ENCODE measurements at places on chromosomes 7 and 10. TPM values are rescaled to one million over a fixed set of nuclear protein-coding genes. Genes with fewer than 3 reads are reported as not detected.
A peak's percentile ranks its signal among the peaks of the same experiment; 100 is the strongest.

DNA sequence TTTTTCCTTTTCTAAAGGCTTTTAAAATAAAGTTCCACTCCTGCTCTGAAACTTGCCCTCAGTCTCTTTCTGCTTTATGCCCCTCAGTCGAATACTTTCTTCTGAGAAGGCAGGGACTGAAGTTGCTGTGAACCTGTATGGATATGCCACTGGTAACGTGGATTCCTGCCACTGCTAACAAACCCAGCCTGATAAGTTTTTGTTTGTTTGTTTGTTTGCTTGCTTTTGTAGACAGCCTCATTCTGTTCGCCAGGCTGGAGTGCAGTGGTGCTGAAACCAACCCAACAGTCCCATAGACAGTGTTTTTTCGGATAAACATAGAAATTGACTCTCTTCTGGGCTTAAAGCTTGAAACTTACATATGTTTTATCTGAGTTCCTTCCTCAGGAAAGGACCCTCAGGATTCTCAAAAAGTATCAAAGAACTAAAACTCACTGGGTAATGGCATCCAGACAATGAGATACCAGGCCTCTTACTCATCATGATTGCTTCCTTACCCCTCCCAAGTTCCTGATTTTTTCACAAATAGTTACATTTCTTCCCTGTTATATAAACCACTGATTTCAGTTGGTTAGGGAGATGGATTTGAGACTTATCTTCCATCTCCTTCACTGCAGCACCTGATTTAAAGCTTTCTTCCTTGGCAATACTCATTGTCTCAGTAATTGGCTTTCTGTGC, 273.6 kb downstream of the SDHAF3 start:
- no peak for DNase-seq
- no peak overlapping the region for H3K27ac ChIP-seq
- no peaks in the 10 kb centered on the region for H3K4me1 ChIP-seq
- peaks cover 3% of the 10 kb centered on the region for H3K27me3 ChIP-seq
- H3K36me3 ChIP-seq = no peaks in the 10 kb centered on the region

- H3K36me3 ChIP-seq = peaks cover 21% of the 10 kb centered on the region
- H3K27ac ChIP-seq = peak overlapping the region; percentile 4
- no peak for DNase-seq
- H3K4me1 ChIP-seq = peaks cover 54% of the 10 kb centered on the region
- no peaks in the 10 kb centered on the region for H3K27me3 ChIP-seq
- no peak overlapping the region for H3K4me3 ChIP-seq
These were observed 3.9 kb upstream of the PVRIG start for GRCh38 chr7:100215895-100216294.

- no peaks in the 10 kb centered on the region for H3K36me3 ChIP-seq
- H3K27ac ChIP-seq = no peak overlapping the region
- H3K27me3 ChIP-seq = peaks cover 2% of the 10 kb centered on the region
These were observed 14.6 kb downstream of the DRGX start for GRCh38 chr10:49381111-49381900.

ATE1 gene
- 23.2 TPM for total RNA-seq

ZNF736 gene
- 25.5 TPM for total RNA-seq

STRIP2 gene
- total RNA-seq = 51.8 TPM

DCLRE1A gene
- 14.4 TPM for total RNA-seq

SMO gene
- total RNA-seq = 0.71 TPM

- H3K4me1 ChIP-seq = no peaks in the 10 kb centered on the region
- DNase-seq = no peak
- no peak overlapping the region for H3K27ac ChIP-seq
- H3K27me3 ChIP-seq = peaks cover 9% of the 10 kb centered on the region
- no peaks in the 10 kb centered on the region for H3K36me3 ChIP-seq
These were observed 71.6 kb downstream of the TLL2 start for GRCh38 chr10:96441987-96442643.

CTBP2 gene
- 0.21 TPM for total RNA-seq

GRCh38 chr10:91975438-91975837, 51.9 kb downstream of the BTAF1 start:
- no peaks in the 10 kb centered on the region for H3K27me3 ChIP-seq
- no peak overlapping the region for H3K4me3 ChIP-seq
- no peak for DNase-seq
- peaks cover 42% of the 10 kb centered on the region for H3K4me1 ChIP-seq
- peak overlapping the region; percentile 53 for H3K27ac ChIP-seq
- H3K36me3 ChIP-seq = peaks cover 52% of the 10 kb centered on the region

GRCh38 chr10:5527332-5528200, 2.8 kb downstream of the CALML3 start:
- H3K4me1 ChIP-seq = no peaks in the 10 kb centered on the region
- no peaks in the 10 kb centered on the region for H3K27me3 ChIP-seq
- no peak overlapping the region for H3K4me3 ChIP-seq
- no peak overlapping the region for H3K27ac ChIP-seq

DNA sequence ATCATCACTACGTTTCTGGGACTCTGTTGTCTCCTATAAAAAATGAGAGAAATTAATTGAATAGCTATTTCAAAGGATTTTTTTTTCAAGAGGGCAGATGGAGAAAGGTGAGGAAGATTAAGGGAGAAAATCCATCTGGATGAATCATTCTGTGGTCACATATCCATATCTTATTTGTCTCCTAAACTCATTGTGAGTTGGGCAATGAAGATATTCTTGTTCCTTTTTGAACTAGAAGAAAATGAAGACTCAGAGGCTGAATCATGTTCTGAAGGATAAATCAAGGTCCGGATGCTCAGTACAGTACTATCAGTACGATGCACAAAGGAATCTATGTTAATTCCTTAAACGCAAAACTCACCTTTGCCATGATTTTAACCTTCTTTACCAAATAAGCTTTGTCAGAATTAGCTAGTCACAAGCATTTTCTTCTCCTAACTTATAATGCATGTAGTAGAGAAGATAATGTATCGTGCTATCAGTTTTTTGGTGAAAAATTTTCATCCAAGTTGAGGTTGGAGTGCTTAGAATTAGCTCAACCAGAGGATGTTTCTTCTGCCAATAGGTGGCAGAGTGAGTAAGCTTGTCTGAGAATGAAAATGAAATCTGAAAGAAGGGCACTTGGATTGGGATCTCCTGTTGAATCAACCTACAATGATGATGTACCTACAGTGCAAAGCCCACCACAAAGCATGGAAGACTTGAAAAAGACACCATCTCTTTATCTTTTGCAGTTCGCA, 446.9 kb downstream of the KIF20B start:
- H3K4me3 ChIP-seq = no peak overlapping the region
- no peaks in the 10 kb centered on the region for H3K36me3 ChIP-seq
- no peak for DNase-seq

- no peak for DNase-seq
- no peak overlapping the region for H3K27ac ChIP-seq
- H3K4me1 ChIP-seq = no peaks in the 10 kb centered on the region
These were observed 59.8 kb downstream of the BAMBI start for GRCh38 chr10:28737096-28737495.

GRCh38 chr7:141575164-141575563, 24.0 kb downstream of the AGK start:
- no peaks in the 10 kb centered on the region for H3K27me3 ChIP-seq
- H3K27ac ChIP-seq = no peak overlapping the region
- DNase-seq = no peak
- peaks cover 56% of the 10 kb centered on the region for H3K36me3 ChIP-seq

DNA sequence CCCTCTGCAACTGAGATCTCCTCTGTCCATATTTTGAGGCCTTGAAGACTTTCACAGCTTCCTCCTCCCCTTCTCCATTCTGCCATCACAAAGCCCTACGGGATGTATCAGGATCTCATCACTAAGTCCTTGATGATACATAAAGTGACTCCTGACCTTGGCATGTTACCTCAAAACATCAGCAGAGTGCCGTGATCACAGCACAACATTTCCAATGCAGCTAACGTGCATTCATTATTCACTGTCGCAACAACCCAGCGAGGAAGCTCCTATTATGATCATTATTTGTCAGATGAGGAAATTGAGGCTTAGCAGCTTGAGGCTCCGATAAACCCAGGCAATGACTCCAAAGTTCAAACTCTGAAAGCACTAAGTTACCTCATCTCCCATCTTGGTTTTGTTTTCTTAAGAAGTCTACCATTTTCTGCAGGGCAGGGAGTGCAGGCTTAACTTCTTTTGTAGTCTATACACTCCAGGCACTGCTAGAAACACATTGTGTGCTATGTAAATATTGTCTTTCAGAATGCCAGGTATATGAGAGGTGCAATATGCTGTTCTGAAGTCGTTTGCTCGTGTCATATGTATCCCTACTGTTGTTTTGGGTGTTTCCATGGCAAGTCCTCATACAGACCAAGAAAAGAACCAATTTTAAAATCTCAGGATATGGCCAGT, 80.6 kb upstream of the C1QL3 start:
- H3K36me3 ChIP-seq = peaks cover 24% of the 10 kb centered on the region
- no peak overlapping the region for H3K27ac ChIP-seq
- H3K4me3 ChIP-seq = no peak overlapping the region
- H3K27me3 ChIP-seq = no peaks in the 10 kb centered on the region
- no peak for DNase-seq

DNA sequence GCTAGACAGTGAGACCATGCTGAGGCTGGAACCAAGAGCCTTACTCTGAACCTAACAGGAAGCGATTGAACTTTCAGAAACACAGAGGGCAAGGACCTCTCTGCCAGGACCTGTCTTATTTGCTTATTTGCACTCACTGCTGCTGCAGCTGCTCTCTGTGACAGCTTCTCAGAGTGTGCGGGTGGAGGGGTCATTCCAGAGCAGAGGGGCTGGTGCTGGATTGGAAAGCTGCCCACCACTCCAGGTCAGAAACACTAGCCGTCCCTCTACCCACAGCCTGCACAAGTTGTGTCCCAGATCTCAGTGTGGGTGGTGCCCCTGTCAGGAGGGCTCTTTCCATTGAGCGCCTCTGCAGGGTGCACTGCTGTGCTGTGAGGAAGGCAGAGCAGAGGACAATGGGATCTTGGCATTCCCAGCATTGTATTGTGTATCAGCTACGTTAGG, 126.2 kb downstream of the CCNY start:
- H3K4me3 ChIP-seq = no peak overlapping the region
- no peaks in the 10 kb centered on the region for H3K36me3 ChIP-seq
- peaks cover 59% of the 10 kb centered on the region for H3K4me1 ChIP-seq
- no peaks in the 10 kb centered on the region for H3K27me3 ChIP-seq

DNA sequence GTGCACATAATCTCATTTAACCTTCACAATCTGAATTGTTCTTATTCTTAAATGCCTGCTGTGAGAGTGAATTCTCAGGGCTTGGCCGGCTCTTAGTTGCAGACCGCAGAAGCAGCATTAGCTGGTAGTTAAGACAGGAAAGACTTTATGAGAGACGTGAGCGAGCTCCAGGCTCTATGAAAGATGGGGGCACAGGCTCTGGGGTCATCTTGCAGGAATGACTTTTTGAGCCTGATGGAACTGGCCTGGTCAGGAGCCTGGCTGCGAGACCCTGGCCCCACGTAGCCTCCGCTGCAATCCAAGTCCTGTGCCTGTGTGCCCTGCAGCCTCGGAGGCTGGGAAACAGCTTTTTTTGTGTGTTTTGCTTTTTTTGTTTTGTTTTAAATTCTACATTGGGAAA, 958.8 kb upstream of the ZNF722 start:
- no peak overlapping the region for H3K27ac ChIP-seq
- H3K36me3 ChIP-seq = no peaks in the 10 kb centered on the region
- no peaks in the 10 kb centered on the region for H3K27me3 ChIP-seq
- DNase-seq = no peak
- no peak overlapping the region for H3K4me3 ChIP-seq

AKR1B15 gene
- total RNA-seq = not detected

OGA gene
- total RNA-seq = 113 TPM

DNA sequence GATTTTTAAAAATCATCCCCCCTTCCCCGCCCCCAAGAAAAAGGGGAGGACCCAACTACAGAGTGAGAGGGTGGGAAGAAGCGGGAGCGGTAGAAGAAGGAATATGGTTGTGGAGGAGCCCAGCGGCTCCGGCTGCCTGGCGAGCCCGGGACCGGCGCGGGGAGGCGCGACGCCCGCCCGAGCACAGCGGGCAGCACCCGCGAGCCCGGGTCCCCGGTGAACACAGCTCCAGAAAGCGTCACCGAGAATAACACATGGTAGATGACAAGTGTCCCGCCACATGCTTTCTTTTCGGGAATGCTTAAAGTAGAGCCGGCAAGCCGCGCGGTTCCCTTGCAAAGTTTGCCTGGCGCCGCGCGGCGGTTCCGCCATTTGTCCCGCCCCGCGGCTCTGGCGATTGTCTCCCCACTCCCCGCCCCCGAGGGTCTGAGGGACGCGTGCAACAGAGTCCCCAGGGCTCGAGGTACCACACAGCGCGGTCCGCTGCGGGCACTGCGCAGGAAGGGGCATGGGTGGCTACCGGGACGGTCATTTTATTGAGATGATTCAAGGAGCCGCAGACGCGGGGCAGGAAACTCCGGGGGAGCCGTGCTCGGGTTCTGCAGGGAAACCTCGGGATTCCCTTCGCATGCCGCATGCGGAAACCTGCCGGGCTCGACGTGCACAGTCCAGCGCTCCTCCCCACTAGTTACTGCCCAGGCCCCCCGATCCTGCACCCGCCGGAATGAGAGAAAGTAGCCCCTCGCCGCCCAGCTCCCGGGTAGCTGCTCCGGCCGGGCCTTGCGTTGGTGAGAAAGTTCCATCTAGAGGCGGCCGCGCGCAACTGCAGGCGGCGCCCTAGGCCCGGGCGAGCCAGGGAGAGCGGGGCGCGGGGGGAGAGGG, 781 bp upstream of the GRM8 start:
- peaks cover 63% of the 10 kb centered on the region for H3K27me3 ChIP-seq
- H3K4me1 ChIP-seq = peaks cover 9% of the 10 kb centered on the region
- H3K27ac ChIP-seq = no peak overlapping the region
- no peaks in the 10 kb centered on the region for H3K36me3 ChIP-seq

GRCh38 chr10:35705051-35705450, 63.0 kb upstream of the FZD8 start:
- H3K27ac ChIP-seq = no peak overlapping the region
- H3K36me3 ChIP-seq = no peaks in the 10 kb centered on the region
- H3K4me1 ChIP-seq = no peaks in the 10 kb centered on the region
- no peak for DNase-seq

GRCh38 chr7:106807474-106807873, 57.6 kb upstream of the PIK3CG start:
- H3K27me3 ChIP-seq = peaks cover 11% of the 10 kb centered on the region
- no peaks in the 10 kb centered on the region for H3K36me3 ChIP-seq
- H3K27ac ChIP-seq = no peak overlapping the region
- no peak overlapping the region for H3K4me3 ChIP-seq

GRCh38 chr10:60480865-60481563, 91.3 kb upstream of the ANK3 start:
- H3K27me3 ChIP-seq = no peaks in the 10 kb centered on the region
- peaks cover 7% of the 10 kb centered on the region for H3K36me3 ChIP-seq
- H3K4me3 ChIP-seq = no peak overlapping the region
- peaks cover 17% of the 10 kb centered on the region for H3K4me1 ChIP-seq
- H3K27ac ChIP-seq = no peak overlapping the region

DNA sequence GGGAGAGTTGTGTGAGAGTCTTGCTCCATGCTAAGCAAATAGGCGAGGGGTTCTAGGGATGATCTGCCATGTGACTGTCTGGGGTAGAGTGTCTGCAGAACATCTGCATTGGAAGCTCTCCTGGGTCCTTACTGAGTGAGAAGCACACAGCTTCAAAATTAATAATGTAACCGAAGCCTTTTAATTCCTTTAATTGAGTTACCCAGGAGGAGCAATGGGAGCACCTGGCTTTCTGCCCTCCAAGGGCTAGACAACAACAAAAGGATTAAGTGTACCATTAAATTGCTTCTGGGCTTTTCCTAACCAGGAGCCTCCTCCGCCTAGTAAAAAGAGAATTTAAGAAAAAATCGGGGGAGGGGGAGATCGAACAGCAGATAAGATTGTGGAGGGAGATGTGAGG, 102.0 kb upstream of the TBX20 start:
- DNase-seq = no peak
- no peak overlapping the region for H3K27ac ChIP-seq
- no peak overlapping the region for H3K4me3 ChIP-seq
- H3K4me1 ChIP-seq = no peaks in the 10 kb centered on the region
